Prostate gland (tissue), 2 donors: ENCODE measurements at places on chromosomes 6 and 20.

DNA sequence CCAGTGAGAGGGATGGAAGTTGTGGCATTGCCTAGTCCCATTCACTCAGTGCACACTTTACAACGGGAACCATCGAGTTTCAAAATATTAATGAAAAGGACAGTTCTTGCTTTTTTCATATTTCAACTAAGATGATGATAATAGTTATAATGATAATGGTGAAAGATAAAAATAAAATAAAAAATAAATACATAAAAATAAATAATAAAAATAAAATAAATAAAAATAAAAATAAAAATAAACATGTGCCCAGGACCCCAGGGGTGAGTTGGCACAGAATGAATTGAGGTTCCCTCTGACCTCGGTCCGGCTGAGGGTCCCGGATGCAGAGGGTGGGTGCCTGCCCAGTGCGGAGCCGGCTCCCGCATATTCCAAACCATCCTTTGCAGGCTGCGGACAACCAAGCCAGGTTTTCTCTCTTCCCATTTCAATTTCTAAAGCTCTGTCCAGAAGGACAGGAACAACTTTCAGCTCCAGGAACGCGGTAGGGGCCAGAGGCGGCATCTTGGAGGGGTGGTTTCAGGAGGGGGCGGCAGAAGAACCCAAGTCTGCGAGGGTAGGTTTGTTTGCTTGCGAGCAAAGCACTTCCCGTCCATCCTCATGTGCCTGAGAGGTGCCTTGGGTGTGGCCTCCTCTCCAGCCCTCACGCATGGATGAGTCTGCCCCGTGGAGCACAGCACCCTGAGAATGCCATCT is 236.8 kb downstream of the DLL1 start:
- DNase-seq = no peak

- DNase-seq = no peak
These were observed 44.6 kb upstream of the COL10A1 start for GRCh38 chr6:116170358-116171057.

DNA sequence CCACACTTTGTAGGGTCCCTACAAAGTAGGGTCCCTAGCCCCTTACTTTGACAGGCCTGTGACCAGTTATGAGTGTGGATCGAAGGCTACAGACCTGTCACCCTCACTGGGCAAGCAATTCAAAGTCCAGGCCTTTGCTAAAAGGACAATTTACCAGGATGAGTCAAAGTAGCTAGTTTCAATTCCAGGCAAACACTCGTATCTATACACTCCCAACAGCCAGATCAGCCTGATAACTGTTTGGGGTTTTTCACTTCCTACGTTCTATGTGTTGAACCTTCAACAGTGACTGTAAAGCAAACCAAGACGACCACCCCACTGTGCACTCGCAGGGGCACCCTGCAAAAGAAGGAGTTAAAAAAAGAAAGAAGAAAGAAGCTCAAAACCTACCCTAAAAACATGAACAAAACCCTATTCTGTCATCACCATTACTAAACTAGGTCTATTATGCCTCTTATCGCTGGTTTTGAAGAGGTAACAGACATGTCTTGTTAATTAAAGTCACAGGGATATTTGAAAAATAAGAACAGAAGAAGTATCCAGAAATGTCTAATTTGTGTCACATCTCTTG is 3.2 kb downstream of the GFOD1 start:
- DNase-seq = no peak

DNA sequence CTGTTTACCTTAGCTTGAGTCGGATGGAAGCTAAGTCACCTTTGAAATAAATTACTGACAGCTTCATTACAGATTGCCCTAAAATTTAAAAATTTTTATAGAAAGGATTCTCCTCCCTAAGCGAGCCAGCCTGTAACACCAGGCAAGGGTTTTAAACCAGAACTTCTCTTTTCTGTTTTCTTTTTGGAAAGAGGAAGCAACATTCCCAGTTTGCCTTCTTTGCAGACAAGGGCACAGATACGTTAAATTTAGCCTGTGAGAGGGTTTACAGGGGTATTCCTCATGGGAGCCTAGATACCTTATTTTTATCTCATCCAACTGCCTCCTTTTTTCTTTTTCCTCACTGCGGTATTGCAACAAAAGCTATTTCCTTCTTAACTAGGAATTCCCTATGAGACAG is 45.0 kb downstream of the GNAS start:
- DNase-seq = no peak

DNA sequence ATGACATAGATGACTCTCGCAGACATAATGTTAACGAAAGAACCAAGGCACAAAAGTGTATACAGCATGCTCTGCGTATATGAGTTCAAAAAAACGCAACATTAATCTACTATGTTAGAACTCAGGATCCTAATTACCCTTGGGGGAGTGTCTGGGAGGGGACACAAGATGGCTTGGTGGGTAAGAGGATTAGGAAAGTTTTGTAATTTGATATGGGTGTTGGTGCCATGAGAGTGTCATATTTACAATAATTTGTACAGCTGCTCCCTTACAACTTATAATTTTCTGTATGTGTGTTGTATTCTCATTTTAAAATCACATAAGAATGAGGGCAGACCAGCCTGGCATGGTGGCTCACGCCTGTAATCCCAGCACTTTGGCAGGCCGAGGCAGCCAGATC is 38.6 kb downstream of the TFEB start:
- no peak for DNase-seq

GRCh38 chr6:125526007-125526720 is 223.3 kb upstream of the HEY2 start:
- DNase-seq = no peak

- no peak for DNase-seq
These were observed 12.0 kb downstream of the KCNK5 start for GRCh38 chr6:39217177-39217864.

DNA sequence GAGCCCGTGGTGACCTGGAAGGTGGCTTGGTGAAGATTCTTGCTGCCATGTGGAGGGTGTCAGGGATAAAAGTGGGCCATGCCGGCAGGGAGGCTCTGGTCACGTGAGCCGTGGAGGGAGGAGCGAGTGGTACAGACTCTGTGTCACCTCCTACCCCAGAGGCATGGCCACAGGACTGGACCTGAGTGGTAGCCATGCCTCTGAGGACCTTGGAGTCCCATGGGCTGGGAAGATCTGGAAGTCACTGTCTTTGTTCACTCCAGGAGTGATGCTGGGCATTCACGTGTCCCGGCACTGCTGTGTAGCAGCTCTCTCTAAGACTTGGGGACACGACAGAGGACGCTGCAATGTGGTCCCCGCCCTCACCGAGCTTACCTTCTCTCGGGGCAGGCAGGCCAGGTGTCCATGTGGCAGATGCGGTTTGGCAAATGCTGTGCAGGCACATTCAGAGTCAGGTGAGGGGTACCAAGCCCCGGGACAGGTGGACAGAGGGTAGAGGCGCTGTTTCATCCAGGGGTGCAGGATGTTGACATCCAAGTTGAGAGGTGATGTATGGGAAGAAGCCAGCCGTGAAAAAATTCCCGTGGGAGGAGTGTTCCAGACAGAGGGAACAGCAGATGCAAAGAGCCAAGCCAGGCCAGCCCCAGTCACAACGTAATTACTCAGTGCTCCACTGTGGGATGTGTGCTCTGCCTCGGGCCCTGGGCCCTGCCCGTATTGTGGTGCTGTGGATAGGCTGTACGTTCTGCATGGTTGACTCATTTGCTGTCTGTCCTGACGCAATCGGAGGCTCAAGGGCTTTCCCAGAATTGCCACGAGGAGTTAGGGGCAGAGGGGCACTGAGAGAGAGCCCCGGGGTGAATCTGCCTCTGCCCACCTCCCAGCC is 307.8 kb downstream of the TAF4 start:
- DNase-seq = no peak

- peak; percentile 29 for DNase-seq
These were observed at the start of gene COMMD7 for GRCh38 chr20:32743237-32744112. Gene COMMD7 (minus strand): TSS chr20:32743467. CDS start chr20:32743391, 76 bp downstream.

DNA sequence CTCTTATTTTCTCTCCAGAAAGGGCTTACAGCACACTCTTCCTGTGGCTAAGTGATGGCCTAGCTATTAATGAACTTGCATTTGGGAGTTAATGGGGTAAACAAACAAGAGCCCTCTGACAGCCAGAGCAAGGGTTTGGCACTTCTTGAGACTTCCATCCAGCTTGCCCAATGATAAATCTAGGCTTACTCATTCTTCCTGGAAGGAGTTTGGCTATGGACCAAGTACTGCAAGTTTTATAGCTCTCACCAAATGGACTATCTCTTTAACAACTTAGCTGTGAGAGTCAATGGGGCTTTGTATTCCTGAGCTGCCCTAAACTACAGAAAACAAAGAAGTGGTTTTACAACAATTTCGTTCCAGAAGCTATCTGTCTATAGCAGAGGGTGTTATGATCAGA is 16.7 kb upstream of the PI3 start:
- peak; percentile 65 for DNase-seq

GRCh38 chr20:58907320-58908137 is 55.0 kb downstream of the GNAS start:
- peak; percentile 78 for DNase-seq

DNA sequence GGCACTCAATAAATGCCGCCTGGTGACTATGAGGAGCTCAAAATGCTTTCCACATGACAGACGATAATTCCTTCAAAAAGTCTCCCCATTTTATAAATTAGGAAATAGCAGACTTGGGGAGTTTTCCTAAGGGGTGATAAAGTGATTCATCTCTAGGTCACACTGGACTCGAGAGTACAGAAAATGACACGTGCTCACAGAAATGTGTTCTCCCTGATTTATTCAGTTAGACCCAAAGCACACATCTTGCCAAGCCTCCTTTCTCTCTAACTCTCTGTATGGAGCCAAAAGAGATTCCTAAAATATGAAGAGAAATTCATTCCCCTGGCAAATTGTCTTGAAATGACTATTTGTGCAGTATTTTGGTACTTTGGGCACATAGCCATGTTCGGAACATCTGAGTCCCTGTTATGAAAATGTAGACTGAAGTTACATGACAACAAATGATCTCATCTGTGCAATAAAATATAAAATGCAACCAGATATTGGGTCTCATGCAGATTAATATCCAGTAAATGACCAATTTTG is 381.1 kb downstream of the TFAP2B start:
- no peak for DNase-seq

DNA sequence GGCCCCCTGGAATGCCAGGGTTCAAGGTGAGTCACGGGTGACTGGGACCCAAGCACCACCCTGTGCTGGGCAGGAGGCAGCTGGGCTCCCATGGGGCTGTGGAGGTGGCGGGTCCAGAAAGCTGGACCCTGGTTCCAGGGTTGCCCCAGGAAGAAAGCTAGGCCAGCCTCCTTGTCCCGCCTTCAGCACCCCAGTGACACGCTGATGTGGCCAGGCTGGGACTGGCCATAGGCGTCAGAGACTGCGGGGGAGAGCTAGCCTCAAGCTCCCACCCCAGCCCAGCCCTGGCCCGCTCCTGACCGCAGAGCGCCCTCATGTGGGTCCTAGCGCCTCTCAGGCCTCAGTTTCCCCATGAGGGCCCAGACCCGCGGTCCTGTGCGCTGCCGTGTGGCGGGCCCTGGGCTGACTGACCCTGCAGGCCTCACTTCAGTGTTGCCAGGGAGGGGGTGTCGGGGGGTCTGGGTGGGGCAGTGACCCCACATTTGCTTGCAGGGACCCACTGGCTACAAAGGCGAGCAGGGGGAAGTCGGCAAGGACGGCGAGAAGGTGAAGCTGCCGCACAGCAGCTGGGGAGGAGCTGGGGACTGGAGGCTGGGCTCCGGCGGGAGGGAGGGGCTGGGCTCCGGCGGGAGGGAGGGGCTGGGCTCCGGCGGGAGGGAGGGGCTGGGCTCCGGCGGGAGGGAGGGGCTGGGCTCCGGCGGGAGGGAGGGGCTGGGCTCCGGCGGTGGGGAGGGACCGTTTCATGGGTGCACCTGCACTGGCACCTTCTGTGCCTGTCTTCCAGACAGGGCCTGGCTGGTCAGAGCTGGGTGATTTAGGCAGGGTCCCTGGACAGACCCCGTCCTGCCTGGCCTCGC is 7.9 kb downstream of the COL9A3 start:
- no peak for DNase-seq

DNA sequence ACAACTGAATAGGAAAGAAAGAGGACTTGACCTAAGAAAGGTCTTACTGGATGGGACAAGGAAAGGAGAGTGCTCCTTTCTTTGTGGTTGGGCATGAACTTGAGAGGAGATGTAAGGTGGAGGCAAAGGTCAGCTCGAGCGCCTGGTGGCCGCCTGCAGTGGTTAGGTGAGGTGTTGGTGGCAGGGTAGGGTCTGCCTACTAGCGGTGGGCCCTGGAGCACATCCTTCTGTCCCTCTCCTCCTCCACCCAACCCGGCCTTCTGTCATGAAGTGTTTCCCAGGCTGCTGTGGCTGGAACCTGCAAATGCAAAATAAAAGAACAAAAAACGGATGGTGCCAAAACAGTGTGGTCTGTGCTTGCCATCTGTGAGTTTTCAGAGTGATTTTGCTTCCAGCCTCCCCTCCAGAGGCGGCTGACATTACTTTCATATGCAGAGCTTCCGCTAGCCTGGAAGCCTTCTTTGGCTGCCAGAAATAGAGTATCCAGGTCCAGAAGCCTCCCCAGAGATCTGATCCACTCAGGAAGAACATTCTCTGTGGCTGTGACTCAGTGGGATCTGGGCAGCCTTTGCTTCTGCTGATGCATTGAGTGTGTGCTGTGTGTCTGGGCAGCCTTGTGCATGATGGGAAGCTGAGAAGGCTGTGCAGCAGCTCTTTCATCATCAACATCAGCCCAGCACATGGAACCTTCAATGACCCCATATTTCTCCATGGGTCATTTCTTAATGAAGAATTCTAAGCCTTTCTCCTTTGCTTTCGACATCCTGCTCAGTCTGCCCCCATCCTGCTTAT is 79.8 kb upstream of the FAM184A start:
- DNase-seq = no peak

GRCh38 chr6:64186592-64186991 is 551.0 kb downstream of the PHF3 start:
- DNase-seq = no peak

- no peak for DNase-seq
These were observed 889.5 kb downstream of the EYS start for GRCh38 chr6:64817525-64817924.

DNA sequence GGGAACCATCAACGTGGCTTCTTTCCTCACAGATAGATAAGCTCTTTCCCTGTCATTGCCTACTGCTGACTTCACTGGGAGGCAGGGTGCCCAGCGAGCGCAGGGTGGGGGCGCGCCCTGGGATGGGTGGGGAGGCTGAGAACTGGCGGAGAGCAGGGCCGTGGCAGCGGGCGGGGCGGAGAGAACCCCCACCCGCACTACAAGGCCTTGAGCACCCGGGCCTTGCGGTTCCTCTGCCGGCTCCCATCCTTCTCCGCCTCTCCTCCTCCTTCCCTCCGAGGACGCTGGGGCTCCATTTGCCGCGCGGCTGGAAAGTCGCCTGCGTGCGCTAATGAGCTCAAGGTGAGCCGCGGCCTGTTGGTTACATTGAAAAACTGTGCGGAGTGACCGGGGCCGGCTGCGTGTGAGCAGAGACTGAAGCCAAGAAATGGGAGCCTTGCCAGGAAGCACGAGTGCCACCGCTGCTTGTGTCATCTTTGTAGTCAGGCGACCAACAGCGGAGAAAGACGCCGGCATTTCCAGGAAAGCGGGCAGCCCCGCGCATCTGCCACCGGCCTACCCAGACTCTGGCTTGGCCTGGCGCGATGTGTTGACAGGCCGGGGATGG is 963.5 kb upstream of the SLC35B3 start:
- DNase-seq = peak; percentile 14
